ENCODE measurements at places on chromosomes 16 and 17.
A peak's percentile ranks its signal among the peaks of the same experiment; 100 is the strongest.

DNA sequence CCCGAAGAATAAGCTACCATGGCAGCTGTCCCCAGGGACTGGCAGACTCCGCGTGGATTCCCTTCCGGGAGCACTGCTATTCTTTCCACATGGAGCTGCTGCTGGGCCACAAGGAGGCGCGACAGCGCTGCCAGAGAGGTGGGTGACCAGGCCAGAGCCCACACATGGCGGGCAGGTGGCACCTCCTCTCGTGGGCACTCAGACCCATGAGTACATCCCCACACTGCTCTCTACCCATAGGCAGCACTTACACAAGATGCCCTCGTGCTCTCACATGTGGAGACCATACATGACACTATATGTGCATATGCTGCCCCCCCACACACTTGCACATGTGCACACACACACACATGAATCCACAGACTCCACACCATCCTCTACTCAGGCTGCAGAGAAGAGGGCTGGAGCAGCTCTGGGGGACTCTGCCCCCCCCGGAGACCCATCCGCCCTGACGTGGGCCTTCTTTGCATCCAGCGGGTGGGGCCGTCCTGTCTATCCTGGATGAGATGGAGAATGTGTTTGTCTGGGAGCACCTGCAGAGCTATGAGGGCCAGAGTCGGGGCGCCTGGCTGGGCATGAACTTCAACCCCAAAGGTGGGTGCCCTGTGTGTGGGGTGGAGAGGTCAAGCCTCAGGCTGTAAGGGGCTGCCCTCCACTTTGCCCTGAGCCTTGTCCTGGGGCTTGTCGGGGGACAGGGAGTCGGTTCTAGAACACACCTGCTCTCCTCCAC is 62.9 kb downstream of the MRC2 start:
- no peak for DNase-seq

GRCh38 chr16:83220066-83220465 is 587.7 kb upstream of the HSBP1 start:
- DNase-seq = no peak

GRCh38 chr16:9844361-9844760 is 337.9 kb downstream of the GRIN2A start:
- DNase-seq = no peak

DNA sequence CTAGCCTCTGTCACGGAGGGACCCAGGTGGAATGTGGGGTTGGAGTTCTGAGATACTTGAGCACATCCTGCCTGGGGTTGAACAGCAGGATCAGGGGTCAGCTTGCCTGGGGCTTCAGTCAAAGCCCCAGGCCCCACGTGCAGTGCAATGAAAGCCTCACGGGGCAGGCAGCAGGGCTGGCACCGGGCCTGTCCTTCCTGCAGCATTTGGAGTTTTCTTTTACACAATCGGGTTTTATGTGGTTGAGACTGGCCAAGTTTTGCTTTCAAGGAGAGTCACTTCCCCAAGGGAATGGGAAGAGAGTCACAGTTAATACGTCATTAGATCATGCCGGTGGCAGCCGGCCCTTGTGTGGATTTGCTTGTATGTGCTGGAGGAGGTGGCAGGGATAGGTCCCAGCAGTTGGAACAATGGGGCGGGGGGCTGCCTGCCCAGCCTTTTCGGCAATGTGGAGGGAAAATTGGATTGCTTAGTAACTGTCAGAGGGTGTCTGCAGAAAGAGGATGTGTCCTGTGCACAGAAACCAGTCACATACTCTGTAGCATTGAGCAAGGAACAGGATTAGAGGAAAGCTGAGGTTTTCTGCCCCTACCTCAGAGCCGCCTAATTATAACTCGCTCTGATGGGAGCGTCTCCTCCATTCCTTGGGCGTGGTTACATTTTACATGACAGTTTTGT is 4.5 kb downstream of the RMI2 start:
- DNase-seq = peak; percentile 36

DNA sequence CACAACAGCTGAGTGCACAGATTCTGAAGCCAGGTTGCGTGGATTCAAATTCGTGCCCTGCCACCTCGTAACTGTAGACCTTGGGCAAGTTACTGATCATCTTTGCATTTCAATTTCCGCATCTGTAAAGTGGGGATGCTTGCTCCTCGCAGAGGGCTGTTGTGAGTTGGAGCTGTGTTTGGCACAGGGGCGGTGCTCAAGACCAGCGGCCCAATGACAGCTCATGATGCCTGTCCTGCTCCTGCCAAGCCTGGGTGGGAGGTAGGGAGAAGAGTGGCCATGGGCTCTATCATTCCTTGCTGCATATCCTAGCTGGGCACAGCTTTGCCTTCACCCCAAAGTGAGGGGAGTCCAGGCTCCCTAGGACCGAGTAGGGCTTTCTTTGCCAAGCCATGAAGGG is 12.6 kb downstream of the NXPH3 start:
- DNase-seq = no peak
